NCI-H1436 (cell line): ENCODE measurements at places on chromosomes 16 and 17.

DNA sequence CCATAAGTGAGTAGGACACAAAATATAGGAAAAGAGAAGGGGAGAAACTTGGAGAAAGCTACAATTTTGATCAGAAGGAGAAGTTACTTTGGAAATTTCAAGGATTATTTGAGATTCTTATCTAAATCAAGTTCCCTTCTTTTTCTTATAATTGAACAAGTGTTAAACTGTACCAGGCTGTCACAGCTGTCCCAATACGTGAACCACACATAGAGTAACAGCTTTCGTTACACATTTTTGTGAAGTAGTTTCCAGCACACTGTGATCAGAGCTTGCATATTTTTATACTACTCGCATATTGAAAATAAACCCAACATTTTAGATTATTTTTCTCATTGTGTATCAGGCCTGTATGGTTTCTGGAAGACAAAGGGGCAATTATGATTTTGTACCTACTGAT, 412.8 kb upstream of the PSMD7 start:
- no peak for DNase-seq

DNA sequence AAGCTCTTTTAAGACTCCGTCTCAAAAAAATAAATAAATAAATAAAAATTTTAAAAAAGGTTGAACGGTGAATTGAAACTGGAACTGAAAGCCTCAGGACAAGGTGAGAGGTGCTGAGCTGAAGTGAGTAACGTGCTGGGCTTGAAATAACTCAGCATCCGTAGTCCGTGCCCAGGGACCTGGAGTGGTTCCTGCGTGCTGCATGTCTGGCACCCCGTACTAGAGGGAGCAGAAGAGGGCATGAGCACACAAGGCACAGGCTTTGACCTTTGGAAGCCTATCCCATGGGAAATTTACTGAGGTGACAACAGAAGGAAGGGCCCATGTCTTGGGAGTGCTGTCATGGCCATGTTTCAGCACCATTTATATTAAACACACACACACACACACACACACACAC, 4.5 kb upstream of the MEIOB start:
- no peak for DNase-seq

GRCh38 chr17:43531955-43532354, 14.2 kb downstream of the ETV4 start:
- DNase-seq: no peak

DNA sequence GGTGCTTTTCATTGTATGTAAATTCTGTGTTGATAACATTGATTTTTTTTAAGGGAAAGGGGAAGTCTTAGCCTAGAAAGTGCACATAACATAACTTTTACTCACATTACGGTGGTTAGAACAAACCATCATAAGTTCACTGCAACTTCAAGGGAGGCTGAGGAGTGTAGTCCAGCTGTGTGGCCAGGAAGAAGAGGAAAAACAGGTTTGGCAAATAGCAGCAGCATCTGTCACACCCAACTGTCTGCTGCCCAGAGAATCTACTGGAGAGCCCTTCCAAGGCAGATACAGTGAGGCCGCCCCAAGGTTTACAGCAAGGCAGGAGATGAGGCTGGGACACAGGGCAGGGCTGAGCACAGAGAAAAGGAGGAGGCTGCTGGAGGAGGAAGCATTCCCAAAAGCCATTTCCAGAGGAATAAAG, 60.6 kb downstream of the AIPL1 start:
- no peak for DNase-seq

- DNase-seq: no peak
These were observed 2.8 kb downstream of the HEATR3 start for GRCh38 chr16:50068550-50068949.

DNA sequence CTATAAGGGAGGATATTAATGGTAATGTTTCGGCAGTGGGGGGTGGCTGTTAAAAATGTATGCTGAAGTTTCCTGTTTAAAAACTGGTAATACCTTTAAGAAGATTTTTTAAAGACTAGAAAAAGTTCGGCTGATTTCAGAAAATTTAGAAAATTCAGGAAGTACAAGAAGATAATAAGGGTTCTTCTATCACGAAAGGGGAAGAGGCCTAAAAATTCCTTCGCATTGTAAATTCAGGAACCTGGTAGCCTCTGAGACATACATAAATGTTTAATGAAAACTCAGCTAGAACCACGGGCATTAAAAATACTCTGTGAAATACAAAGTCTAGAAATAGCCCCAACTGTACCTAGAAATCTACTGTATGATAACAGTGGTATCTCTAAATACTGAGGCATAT, 181.2 kb downstream of the PARN start:
- no peak for DNase-seq

DNA sequence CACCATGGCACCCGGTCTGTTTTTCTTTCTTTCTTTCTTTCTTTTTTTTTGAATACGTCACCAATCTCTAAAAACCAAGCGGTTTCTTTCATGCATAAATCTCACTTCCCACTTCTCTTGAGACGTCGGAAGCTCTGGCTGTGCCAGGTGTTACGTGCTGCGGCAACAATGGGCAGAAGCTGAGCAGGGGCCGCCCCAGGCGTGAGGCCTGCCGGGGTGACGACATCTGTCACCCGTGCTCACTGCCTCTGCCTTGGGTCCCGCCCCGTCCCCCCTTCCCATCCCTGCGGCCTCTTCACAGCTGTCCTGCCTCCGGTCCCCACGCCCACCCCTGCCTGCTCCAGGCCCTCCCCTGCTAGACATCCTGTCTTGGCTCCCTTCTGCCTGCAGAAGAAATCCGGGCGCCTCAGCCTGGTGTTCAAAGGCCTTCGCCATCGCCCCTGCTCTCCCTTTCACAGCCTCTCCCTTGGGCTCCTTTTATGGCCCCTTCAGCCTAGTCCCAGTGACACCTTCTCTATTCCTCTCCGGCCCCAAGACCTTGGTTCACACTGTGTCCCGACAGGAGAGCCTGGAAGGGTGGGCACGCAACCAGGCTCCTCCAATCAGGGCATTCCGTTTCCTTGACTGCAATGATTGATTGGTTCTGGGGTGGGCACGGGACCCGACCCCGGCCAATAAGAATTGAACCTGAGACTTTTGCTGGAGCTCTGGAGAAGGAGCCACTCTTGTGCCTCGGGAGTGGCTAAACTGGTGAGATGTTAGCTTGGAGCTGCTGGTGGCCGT, 4.8 kb downstream of the P2RX1 start:
- no peak for DNase-seq

DNA sequence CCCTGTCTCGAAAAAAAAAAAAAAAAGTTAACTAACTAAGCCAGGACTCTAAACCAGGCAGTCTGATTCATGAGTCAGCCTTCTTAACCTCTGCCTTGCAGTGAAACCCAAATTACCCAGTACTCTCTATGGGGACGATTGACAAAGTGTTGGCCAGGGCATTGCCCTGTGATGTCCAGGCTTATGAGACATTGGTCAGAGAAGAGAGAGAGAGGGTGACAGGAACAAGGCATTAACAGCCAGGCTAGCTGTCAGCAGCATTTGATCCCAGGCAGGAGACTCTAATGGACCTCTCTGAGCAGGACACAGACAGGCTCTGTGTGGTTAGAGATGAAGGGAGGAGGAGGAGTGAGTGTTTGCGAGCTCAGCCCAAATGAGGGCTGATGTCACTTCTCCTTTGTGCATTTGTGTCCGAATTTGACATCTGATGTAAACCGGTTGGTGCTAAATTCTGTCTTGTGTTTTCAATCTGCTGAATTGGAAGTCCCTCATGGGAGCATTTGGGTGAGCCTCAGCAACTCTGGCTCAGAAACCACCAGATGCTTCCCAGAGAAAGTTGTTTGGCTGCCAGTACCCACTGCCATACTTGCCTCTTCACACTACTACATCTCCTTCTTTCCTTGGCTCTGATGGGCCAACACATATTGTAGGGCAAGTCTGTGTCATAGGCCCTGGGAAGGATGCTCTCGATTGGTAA, 4.3 kb upstream of the MYL4 start:
- DNase-seq: no peak

DNA sequence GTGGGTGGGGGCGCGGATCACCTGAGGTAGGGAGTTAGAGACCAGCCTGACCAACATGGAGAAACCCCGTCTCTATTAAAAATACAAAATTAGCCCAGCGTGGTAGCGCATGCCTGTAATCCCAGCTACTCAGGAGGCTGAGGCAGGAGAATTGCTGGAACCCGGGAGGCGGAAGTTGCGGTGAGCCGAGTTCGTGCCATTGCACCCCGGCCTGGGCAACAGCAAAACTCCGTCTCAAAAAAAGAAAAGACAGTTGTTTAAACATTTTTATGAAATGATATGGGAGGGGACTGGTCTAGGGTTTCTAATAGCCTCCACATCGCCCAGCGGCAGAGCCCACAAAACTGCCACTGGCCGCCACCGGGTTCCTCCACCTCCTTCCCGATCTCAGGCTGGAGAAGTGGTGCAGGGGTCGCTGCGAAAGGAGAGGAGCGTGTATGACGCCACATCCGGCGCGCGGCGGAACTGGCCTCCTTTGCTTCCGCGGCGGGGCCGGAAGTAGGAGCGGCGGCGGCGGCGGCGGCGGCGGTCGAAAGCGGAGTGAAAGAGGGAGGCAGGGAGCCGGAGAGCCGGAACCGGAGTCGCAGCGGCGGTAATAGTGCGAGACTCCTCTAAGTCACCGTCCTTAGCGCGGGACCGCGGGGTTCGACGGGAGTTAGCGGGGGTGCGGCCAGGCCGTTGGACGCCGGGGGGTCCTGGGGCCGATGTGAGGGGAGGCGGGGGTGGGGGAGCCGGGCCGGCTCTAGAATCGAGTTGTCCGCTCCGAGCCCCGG, at the start of gene PPP4C:
Gene PPP4C (plus strand): TSS at position 492 of the 773 bp plus-strand sequence. CDS start 384 bp downstream, outside the sequence.
- peak; percentile 76 for DNase-seq

DNA sequence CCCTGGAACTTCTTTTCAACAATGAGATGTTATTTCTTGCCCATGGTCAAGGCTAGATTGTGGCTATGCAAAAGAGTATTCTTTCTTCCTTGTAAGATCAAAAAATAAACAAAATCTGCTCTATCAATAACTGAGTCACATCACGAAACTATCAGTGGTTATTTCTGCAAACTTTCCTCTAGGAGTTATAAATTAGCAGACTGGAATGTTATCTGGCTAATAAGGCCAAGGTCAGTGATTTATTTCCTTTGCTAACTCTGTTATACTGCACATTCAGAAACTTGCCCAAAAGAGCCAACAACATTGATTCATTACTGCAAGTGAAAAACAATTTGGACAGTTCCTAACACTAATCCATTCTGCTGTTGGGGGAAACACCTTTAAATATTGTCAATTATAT, 5.0 kb downstream of the ARL6IP1 start:
- DNase-seq: no peak

DNA sequence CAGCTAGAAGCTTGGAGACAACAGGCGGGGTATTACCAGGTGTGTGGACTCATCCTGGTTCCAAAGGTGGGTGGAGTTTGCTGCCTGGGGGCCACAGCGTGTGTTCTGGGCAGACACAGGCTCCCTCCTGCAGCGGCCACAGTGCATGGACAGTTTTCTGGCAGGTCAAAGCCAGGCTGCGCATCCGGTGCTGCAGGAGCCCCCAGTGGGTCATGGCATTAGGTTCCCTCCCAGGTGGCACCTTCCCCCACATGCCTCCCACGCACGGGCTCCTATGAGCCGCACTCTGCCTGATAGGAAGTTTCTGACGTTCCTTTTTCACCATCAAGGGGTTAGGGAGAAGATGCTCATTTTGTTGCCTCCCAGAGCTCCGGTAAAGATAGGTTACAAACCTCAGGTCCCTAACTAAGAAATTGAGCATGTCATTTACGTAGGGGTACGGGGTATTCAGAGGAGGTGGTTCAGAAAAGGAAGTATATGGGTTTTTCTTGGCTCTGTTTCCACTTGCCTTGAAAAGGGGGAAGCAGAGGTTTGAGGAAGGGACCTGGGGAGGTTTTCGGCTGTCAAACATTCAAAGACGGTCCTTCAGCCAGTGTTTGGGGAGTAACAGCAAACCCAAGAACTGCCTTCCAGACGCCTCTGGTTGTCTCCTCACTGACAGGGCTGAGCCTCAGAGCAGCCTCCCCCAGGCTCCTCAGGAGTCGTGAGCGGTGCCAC, 32.7 kb upstream of the NAT9 start:
- DNase-seq: no peak

DNA sequence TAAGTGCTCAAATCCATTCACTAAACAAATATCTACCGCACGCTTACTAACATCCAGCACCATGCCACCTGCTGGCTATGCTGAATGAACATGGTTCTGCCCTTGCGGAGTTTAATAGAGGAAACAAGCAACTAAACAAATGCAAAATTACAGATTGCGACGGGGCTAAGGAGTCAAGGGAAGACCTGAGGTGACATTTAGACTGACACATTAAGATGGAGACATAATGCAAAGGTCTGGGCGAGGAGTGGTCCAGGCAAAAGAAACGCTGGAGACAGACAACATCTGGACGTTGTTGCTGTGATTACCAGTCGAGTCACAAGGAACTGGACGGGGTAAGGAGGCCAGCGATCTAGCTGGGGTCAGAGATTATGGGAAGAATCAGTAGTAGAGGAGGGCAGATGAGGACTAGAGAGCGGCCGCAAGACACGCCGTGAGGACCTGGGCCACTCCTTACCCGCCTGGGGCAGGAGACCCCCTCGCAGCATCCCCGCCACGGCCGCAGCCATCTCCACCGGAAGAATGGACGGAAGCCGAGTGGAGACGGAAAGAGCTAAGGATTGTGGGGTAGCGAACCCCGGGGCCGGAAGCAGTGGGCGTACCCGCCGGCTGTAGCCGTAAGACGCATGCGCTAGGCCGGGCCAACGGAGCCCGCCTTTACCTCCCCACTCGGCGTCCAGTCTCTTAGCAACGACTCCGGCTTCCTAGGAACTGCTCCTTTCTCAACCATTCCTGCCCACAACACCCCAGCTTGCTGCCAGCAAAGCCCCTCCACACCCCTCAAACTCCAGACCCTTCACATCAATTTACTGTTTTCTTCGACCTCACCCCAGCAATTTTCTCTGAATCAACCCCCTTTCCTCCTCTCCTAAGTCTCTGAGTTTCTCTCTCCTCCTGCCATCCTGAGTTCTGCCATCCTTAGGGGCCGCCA, at the start of the genes LRRC46 and MRPL10:
Gene LRRC46 (plus strand): TSS at position 668 of the 931 bp plus-strand sequence. CDS start 320 bp downstream, outside the sequence.
Gene MRPL10 (minus strand): TSS at position 539 of the 931 bp plus-strand sequence. CDS start 30 bp downstream, at position 509.
- DNase-seq: peak; percentile 95

DNA sequence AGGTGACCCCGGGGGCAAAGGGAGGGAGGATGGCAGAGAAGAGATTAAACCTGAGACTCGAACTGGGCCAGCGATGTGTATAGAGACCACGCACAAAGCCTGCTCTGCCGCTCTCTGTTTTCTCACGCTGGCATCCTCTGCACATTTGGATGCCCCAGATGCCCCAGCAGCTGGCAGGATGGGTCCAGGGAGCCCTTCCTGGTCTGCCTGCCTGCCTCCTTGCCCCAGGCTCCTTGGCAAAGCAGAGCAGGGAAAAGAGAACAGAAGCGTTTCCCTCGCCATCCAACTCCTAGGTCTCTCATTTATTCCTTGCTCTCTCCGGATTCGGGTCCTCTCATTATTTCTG, 5.2 kb upstream of the PIPOX start:
- DNase-seq: no peak

DNA sequence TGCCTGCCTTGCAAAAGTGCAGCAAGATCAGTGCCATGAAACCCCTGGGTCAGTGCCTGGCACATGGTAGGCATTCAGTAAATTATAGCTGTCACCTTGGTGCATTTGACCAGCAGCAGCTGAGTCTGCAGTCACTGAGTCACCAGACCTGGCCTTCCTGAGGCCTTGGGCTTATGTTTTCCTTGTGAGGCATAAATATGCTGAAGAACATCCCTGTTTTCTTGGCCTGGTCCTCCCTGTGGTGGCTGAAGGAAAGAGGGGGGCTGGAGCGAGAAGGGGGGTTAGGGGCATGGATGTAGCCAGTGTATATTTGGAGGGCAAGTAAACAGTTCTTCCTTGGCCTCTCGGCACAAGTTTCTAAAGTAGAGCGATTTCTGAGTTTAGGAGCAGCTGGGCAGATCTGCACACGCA, 26.5 kb downstream of the EPN2 start:
- no peak for DNase-seq

GRCh38 chr16:47965439-47965838, 190.4 kb downstream of the ABCC12 start:
- peak; percentile 63 for DNase-seq
